Transverse colon (tissue), 4 donors: ENCODE measurements at places on chromosomes 4 and X. TPM values are rescaled to one million over a fixed set of nuclear protein-coding genes. Genes with fewer than 3 reads are reported as not detected.

- H3K4me3 ChIP-seq: no peak overlapping the region
- H3K27me3 ChIP-seq: no peaks in the 10 kb centered on the region
- DNase-seq: no peak
- no peaks in the 10 kb centered on the region for H3K4me1 ChIP-seq
- no peak overlapping the region for H3K27ac ChIP-seq
Observed at GRCh38 chrX:23008431-23009099, 8.8 kb downstream of the DDX53 start.

SLIT2 gene
- total RNA-seq: 5.2 TPM

DNA sequence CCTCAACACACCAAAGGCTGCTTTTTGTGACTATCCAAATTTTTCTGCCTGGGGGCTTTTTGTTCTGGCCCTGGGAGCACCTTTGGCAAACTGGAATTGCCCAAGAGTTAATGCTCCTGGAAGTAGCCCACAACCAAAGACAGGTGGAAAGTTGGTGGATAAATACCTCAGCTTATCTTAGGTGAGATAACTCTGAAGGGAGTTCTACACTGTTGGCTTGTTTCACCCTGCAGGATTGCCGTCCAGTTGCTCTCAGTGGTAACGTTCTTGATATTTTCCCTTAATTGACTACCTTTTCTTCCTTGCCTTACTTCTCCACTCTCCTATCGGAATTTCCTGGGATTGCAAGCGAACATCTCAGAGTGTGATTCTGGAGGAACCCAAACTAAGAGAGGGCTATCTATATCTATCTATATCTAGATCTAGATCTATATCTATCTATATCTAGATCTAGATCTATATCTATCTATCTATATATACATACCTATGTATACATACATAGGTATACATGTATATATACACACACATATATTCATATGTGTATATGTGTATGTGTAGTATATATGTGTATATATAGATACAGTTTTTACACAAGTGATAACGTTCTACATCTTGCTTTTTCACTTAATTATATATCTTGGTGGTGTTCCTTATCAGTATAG, 82.6 kb upstream of the DHX15 start:
- no peak overlapping the region for H3K4me3 ChIP-seq
- H3K4me1 ChIP-seq: no peaks in the 10 kb centered on the region
- no peak overlapping the region for H3K27ac ChIP-seq
- no peaks in the 10 kb centered on the region for H3K36me3 ChIP-seq

DCAF8L2 gene
- not detected for total RNA-seq

GRCh38 chr4:15457406-15458201, 12.1 kb upstream of the CC2D2A start:
- no peaks in the 10 kb centered on the region for H3K36me3 ChIP-seq
- H3K27ac ChIP-seq: peak overlapping the region; percentile 30
- H3K4me1 ChIP-seq: peaks cover 10% of the 10 kb centered on the region
- H3K27me3 ChIP-seq: no peaks in the 10 kb centered on the region

DNA sequence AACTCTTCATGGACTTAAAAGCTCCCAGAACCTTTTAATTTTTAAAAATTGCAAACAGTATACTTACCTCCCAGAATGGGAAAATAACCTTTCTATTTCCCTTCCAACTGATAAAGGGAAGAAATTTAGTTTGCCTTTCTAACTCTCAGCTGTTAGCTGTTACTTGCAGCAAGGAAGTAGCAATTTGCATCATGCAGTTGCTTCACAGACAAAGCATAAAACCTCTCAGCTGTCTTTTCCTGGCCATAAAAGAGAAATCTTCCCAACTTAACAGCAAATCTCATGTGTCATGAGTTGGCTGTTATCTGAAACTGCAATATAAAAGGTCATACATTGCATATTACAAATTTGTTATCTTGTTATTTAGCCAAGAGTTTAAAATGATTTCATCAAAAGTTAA, 18.4 kb downstream of the C4orf17 start:
- H3K4me1 ChIP-seq: peaks cover 8% of the 10 kb centered on the region
- H3K27ac ChIP-seq: no peak overlapping the region
- no peaks in the 10 kb centered on the region for H3K36me3 ChIP-seq

DNA sequence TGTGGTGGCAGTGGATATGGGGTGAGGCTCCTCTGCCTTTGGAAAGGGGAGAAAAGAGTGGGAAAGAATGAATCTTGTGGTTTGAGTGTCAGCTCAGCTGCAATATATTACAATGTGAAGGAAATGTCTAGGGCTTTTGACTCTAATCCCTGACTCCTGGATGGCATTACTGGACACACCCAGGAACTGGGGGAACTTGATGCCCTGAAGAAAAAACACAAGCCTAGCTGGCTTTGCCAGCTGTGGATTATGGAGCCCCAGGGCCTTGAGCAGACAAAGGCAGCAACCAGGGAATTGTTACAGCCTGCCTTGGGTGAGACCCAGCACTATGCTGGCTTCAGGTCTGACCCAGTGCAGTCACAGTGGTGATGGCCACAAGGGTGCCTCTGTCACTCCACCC, 57.1 kb upstream of the CYSLTR1 start:
- no peaks in the 10 kb centered on the region for H3K4me1 ChIP-seq
- no peaks in the 10 kb centered on the region for H3K27me3 ChIP-seq
- no peak overlapping the region for H3K27ac ChIP-seq
- no peaks in the 10 kb centered on the region for H3K36me3 ChIP-seq
- no peak for DNase-seq

CXorf65 gene
- total RNA-seq: not detected

DNA sequence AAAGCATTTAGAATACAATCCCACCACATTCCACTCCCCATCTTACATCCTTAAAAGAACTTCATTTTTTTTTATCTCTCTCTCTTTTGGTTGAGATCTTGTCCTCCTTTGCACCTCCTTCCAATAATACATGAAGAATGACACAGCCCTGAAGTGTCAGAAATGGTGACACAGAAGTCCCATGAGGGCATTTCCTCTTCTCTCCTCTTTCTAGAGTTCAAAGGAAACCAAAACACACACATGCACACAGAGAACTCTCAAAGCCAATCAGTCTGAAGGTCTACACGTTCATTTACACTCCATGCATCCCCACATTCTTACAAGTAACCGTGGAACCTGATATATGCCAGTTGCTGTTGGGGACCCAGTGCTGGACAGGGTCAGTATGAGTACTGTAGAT, 450.7 kb downstream of the HNRNPD start:
- no peak overlapping the region for H3K27ac ChIP-seq
- no peaks in the 10 kb centered on the region for H3K36me3 ChIP-seq
- H3K4me1 ChIP-seq: no peaks in the 10 kb centered on the region
- no peak for DNase-seq
- H3K27me3 ChIP-seq: peaks cover 3% of the 10 kb centered on the region

GPR78 gene
- not detected for total RNA-seq

DNA sequence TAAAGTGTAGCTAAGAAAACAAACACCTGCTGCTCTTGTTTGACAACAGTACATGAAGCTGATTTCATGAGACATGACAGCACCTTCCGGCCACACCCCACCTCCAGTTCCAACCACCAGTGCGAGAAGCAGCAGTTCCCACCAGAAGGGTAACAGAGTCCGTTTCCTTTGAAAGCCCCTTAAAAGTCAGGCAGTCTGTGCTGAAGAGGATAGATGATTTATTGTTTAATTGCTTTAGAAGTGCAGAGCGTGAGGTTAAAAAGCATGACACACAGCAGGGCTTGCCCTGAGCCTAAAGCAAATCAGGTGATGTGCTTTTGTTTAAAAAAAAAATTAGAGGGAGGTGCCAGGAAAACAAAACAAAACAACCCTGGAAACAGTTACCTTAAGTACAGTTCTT, 82.6 kb downstream of the HADH start:
- no peak overlapping the region for H3K4me3 ChIP-seq
- H3K27ac ChIP-seq: no peak overlapping the region
- H3K27me3 ChIP-seq: no peaks in the 10 kb centered on the region
- no peaks in the 10 kb centered on the region for H3K36me3 ChIP-seq

- H3K4me3 ChIP-seq: no peak overlapping the region
- no peaks in the 10 kb centered on the region for H3K36me3 ChIP-seq
- no peaks in the 10 kb centered on the region for H3K4me1 ChIP-seq
- H3K27me3 ChIP-seq: peaks cover 43% of the 10 kb centered on the region
Observed at GRCh38 chr4:1464581-1465171, 58.4 kb upstream of the NKX1-1 start.

GRCh38 chrX:26295425-26295824, 79.5 kb downstream of the MAGEB5 start:
- no peak for DNase-seq
- no peak overlapping the region for H3K27ac ChIP-seq
- no peaks in the 10 kb centered on the region for H3K36me3 ChIP-seq
- no peak overlapping the region for H3K4me3 ChIP-seq

CXCL11 gene
- total RNA-seq: not detected

IL2 gene
- not detected for total RNA-seq

ZMAT1 gene
- 8.1 TPM for total RNA-seq

SRPX gene
- 39.2 TPM for total RNA-seq

DNA sequence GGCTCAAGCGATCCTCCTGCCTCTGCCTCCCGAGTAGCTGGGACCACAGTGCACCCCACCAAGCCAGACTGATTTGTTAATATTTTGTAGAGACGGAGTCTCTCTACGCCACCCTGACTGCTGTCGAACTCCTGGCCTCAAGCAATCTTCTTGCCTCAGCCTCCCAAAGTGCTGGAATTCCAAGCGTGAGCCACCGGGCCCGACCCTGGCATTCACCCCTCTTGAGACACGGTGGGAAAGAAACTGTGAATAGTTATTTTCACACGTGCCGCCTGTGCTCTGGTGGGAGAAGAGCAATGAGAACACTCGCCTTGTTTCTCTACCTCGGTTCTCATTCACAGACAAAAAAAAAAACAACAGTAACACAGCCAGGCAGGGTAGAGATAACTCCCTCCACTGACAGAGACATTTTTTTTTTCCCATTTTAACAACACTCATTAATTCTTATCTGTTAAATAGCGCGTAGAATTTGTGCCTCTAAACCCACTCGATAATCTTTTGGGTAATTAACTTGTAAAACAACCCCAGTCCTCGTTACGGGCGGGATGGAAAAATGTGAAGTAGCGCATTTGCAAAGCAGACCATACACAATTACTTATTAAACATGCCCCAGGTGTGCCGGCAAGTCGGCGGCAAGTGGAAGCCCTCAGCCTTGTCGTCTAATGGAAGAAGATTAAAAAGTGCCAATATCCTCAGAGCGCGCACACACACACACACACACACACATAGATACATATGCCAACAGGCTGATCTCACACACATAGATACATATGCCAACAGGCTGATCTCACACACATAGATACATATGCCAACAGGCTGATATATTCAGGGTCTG, 103.3 kb downstream of the DHRSX start:
- no peaks in the 10 kb centered on the region for H3K27me3 ChIP-seq
- no peak overlapping the region for H3K27ac ChIP-seq
- no peaks in the 10 kb centered on the region for H3K36me3 ChIP-seq
- no peak for DNase-seq

- H3K27me3 ChIP-seq: no peaks in the 10 kb centered on the region
- no peak for DNase-seq
Observed at GRCh38 chrX:44010626-44011025, 37.4 kb upstream of the NDP start.

GRCh38 chr4:128461291-128462102, 173.9 kb upstream of the PGRMC2 start:
- no peaks in the 10 kb centered on the region for H3K36me3 ChIP-seq
- no peak overlapping the region for H3K4me3 ChIP-seq
- no peaks in the 10 kb centered on the region for H3K4me1 ChIP-seq
- H3K27me3 ChIP-seq: no peaks in the 10 kb centered on the region
- H3K27ac ChIP-seq: no peak overlapping the region
- DNase-seq: no peak
